Body of pancreas (tissue), 4 donors: ENCODE measurements at places on chromosomes 5 and 9. TPM values are rescaled to one million over a fixed set of nuclear protein-coding genes. Genes with fewer than 3 reads are reported as not detected.

The CRB2 gene
- total RNA-seq: 1.3 TPM

The WDR31 gene
- total RNA-seq: 1.0 TPM

The WNT8A gene
- total RNA-seq: not detected

The HK3 gene
- 3.6 TPM for total RNA-seq

DNA sequence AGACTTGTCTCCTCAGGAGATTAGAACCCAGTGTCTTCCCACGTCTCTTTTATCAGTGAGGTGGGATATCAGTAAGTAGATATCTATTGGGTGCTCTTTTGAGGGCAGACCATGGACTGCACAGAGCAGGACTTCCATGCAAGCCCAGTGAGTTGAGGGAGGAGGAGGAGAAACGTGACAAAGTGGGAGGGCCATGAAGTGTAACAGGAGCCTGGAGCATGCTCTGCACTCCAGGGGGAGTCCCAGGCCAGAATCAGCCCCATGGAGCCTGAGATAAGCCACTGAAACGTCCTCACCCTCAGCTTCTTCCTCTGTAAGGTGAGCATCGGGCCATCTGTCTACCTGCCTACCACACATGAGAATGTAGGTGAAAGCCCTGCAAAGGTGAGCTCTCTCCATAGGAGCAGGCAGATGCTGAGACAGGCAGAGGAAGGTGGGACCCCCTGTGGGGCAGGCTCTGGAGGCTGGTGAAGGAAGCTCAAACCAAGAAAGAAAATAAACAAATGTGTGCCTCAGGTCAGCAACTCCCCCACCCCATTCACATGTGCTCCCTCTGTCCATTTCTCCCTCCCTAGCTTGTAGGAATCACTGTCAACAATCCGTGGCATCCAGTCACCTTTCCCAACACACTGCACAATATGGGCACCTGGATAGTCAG is 87.4 kb downstream of the NRG2 start:
- H3K27ac ChIP-seq: no peak overlapping the region
- H3K36me3 ChIP-seq: no peaks in the 10 kb centered on the region
- no peak for DNase-seq
- no peaks in the 10 kb centered on the region for H3K4me1 ChIP-seq

- no peaks in the 10 kb centered on the region for H3K36me3 ChIP-seq
- H3K4me3 ChIP-seq: no peak overlapping the region
- no peak for DNase-seq
- no peak overlapping the region for H3K27ac ChIP-seq
- peaks cover 7% of the 10 kb centered on the region for H3K4me1 ChIP-seq
Measured at GRCh38 chr5:149134778-149135500, 6.4 kb upstream of the ABLIM3 start.

- H3K27me3 ChIP-seq: no peaks in the 10 kb centered on the region
- no peaks in the 10 kb centered on the region for H3K4me1 ChIP-seq
- H3K27ac ChIP-seq: no peak overlapping the region
- no peaks in the 10 kb centered on the region for H3K36me3 ChIP-seq
- H3K4me3 ChIP-seq: no peak overlapping the region
- no peak for DNase-seq
Measured at GRCh38 chr9:76717613-76718012, 46.6 kb upstream of the PCA3 start.

DNA sequence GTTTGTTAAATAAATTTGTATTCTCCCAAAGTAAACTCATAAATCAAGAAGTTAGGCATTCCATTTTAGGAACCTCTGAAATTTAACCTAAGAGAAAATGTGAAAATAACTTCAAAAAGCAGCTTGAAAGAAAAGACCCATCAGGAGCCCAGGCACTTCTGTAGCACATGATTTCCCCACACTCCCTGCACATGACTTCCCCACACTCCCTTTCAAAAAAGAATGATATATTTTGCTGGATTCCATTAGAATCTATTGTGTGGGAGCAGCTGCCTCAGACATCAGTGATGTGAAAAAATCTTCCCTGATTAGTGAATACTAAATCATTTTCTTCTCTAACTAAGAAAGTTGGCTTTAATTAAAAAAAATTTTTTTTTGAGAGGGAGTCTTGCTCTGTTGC is 83.3 kb downstream of the GLDC start:
- H3K27me3 ChIP-seq: no peaks in the 10 kb centered on the region
- no peaks in the 10 kb centered on the region for H3K36me3 ChIP-seq
- DNase-seq: no peak
- no peak overlapping the region for H3K27ac ChIP-seq
- no peaks in the 10 kb centered on the region for H3K4me1 ChIP-seq
